ENCODE measurements at places on chromosomes 13 and 19.

- peak; percentile 56 for DNase-seq
These were observed 1.1 kb downstream of the GYS1 start for GRCh38 chr19:48991873-48992580.

- no peak for DNase-seq
These were observed 19.5 kb downstream of the CFAP97D2 start for GRCh38 chr13:114198556-114198955.

- no peak for DNase-seq
These were observed 1.4 kb upstream of the MAG start for GRCh38 chr19:35290381-35291127.

GRCh38 chr13:50909605-50910484 is at the start of gene RNASEH2B:
Gene RNASEH2B (plus strand): TSS chr13:50909791. CDS start chr13:50910077, 286 bp downstream.
- peak; percentile 84 for DNase-seq

- peak; percentile 98 for DNase-seq
These were observed at the start of gene ZNF574 for GRCh38 chr19:42075616-42076379. Gene ZNF574 (plus strand): TSS chr19:42076166. CDS start chr19:42078607, 2,441 bp downstream.
